ENCODE measurements at places on chromosomes 7 and 10. TPM values are rescaled to one million over a fixed set of nuclear protein-coding genes. Genes with fewer than 3 reads are reported as not detected.

DNA sequence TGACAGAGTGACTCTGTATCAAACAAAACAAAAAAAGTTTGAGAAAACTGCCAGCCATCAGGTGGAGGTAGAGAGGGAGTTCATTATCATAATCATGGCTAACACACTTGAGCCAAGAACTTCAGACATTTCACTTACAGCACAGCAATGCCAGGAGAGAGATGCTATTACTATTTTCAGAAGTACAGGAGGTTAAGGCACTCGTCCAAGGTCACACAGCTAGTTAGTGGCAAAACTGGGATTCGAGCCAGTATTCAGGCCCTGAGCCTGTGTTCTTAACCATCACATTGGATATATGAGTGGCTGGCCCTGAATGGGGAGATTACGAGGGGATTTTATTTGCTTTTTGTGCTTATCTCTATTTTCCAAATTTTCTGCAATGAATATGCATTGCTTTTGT is 24.8 kb upstream of the UNC5B start:
- DNase-seq: no peak
- no peaks in the 10 kb centered on the region for H3K36me3 ChIP-seq
- no peaks in the 10 kb centered on the region for H3K4me1 ChIP-seq
- H3K27me3 ChIP-seq: peaks cover 48% of the 10 kb centered on the region

GRCh38 chr10:44193166-44193565 is 191.7 kb downstream of the CXCL12 start:
- peaks cover 1% of the 10 kb centered on the region for H3K36me3 ChIP-seq
- no peak for DNase-seq
- H3K27ac ChIP-seq: no peak overlapping the region
- H3K4me1 ChIP-seq: peaks cover 45% of the 10 kb centered on the region
- H3K27me3 ChIP-seq: peaks cover 35% of the 10 kb centered on the region

DNA sequence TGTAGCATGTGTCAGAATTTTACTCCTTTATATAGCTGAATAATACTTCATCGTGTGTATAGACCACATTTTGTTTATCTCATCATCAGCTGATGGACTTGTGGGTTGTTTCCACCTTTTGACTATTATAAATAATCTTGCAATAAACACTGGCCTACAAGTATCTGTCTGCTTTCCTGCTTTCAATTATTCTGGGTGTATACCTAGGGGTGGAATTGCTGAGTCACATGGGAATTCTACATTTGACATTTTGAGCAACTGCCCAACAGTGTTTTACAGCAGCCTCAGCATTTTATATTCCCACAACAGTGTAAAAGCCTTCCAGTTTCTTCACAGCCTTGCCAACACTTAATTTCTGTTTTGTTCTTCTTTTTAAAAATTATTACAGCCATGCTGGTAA is 200.3 kb upstream of the PRSS1 start:
- no peak for DNase-seq
- peak overlapping the region; percentile 23 for H3K27ac ChIP-seq
- peaks cover 15% of the 10 kb centered on the region for H3K4me1 ChIP-seq
- H3K36me3 ChIP-seq: no peaks in the 10 kb centered on the region

The MRPL32 gene
- total RNA-seq: 46.5 TPM

The ITIH5 gene
- total RNA-seq: 0.39 TPM

- no peaks in the 10 kb centered on the region for H3K36me3 ChIP-seq
- no peak for DNase-seq
- H3K27ac ChIP-seq: peak overlapping the region; percentile 81
- H3K4me1 ChIP-seq: peaks cover 56% of the 10 kb centered on the region
- H3K4me3 ChIP-seq: no peak overlapping the region
- H3K27me3 ChIP-seq: no peaks in the 10 kb centered on the region
Measured at GRCh38 chr7:74002474-74003017, 25.4 kb upstream of the ELN start.

DNA sequence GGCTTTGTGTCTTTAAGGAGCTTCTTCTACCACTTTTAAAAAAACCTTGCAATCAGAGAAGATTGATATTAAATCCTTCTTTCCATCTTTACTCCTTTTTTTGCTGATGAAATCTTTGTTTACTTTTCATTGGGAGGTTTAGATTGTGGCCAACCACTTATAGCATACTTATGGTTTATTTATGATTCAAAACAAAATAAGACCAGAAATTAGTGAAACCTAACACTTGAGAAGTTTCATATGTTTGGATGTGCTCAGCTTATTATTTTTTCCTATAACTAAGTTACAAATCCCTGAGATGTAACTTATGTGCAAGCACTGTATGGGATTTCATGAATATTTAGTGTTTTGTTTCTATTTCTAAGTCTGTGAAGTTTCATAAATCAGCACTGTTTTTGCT is 13.5 kb upstream of the PRPS1L1 start:
- DNase-seq: no peak
- no peak overlapping the region for H3K4me3 ChIP-seq

GRCh38 chr10:97336446-97336845 is 1.9 kb upstream of the FRAT2 start:
- no peak overlapping the region for H3K4me3 ChIP-seq
- H3K36me3 ChIP-seq: no peaks in the 10 kb centered on the region
- DNase-seq: no peak

Data from osteocyte (in vitro differentiated cells).